ENCODE measurements at places on chromosomes 6 and 20.

DNA sequence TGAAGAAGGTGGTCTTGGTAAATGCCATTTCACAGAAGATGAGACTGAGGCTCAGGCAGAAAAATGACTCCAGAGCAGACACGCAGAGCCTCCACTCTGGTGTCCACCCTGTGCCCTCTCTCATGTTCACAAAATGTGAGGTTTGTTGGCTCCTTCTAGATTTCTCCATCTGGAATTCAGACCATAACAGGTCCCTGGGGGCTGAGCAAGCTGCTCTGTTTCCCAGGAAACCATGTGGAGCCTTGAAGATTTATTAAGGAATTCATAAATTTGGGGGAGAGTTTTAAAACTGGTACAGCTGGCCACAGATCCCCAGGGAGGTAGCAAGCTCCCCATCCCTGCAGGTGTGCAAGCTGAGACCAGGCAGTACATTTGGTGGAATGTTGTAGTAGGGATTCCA is 38.8 kb upstream of the SIRPA start:
- DNase-seq, result no peak

GRCh38 chr20:36865076-36865860 is 10.7 kb upstream of the TLDC2 start:
- DNase-seq, result no peak

DNA sequence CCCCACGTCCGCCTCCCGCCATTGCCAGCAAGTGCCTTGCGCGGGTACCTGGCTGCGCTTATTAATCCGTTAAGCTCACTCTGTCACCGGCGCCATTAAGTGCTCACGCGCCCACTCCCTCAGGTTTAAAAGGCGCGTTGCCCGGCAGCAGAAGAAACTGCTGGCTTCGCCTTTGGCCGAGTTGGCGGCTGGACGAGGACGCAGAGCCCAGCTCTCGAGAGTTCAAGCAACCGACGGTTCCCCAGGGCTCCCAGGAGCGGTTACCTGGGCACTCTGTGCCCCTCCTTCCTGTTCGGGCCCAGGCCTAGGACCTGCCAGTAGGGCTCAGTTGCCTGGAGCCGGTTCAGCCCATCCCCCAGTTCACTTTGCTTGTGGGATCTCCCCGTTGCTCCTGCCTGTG is at the start of gene GGTLC1:
Gene GGTLC1, minus strand, starts transcription at position 219 of the 400 bp plus-strand sequence. CDS start 2,168 bp downstream, outside the sequence.
- DNase-seq, result no peak

- no peak for DNase-seq
These were observed 226.5 kb upstream of the CITED2 start for GRCh38 chr6:139600919-139601475.

DNA sequence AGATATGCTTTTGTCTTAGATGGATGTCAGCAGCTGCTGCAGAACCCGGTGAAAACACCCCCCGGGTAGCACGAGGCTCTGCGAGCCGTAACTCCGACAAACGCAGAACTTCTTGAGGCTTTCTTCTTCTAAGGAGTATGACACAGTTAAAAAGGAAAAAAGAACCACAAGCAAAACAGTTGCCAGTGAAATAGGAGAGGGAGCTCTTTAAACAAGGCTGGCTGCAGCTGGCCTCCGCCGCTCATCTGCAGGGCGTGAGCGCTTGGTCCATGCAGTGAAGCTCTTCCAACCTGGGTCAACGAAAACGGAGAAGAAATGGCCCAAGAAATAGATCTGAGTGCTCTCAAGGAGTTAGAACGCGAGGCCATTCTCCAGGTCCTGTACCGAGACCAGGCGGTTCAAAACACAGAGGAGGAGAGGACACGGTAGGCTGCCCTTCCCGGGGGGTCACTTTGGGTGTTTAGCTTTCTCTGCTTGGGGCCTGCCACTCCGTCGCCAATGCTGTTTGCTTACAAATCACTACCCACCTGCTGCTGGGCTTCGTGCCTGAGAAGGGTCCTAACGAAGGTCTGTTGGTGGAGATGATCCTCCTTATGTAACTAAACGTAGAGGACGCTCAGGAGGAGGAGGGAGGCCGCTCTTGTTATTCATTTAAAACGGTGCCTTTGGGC is 13.2 kb downstream of the SYTL3 start:
- DNase-seq, result no peak

- DNase-seq, result no peak
These were observed 501 bp upstream of the ELOVL5 start for GRCh38 chr6:53349209-53349693.

GRCh38 chr6:28207510-28208110 is 17.5 kb upstream of the ZSCAN9 start:
- DNase-seq, result peak; percentile 63

GRCh38 chr6:142002825-142003405 is 129.8 kb upstream of the GJE1 start:
- no peak for DNase-seq

DNA sequence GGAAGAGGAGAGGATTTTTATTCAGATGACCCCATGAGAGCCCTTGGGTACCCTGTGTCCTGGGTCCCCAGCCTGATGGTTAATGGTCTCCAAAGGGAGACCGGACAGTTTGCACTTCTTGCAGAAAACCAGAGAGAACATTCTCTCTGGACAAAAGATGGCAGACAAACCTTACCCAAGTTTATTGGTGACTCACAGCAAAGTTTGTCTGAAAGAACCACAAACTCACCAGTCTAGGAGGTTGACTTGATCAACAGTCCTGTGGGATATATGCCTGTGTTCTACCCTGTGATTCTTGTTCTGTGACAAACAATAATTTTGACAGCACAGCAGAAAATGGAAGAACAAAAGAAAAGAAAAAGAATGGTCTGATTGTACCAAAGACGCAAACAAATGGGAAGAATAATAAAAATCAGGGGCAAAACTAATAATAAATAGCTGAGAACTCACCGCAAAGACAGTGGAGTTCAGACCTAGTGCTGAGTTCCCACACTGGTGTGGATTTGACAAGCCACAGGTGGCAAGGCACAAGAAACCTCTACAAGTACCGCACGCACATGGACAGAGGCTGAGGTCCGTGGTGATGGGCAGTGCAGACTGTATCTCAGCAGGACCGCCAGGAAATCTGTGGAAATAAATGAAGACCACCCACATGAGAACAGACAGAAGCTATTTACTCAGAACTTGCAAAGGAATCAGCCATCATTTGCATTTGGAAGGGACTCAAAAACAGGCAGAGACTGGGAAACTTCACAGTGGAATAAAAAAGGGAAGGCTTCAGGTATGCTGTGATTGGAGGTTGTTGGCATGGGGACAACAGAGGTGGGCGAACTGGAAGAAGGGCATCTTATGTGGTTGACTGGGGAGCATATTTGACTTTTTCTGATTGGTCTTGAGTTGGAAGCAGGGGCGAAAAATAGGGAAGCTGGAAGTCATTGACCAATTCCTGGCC is 246.3 kb upstream of the RNF24 start:
- no peak for DNase-seq

DNA sequence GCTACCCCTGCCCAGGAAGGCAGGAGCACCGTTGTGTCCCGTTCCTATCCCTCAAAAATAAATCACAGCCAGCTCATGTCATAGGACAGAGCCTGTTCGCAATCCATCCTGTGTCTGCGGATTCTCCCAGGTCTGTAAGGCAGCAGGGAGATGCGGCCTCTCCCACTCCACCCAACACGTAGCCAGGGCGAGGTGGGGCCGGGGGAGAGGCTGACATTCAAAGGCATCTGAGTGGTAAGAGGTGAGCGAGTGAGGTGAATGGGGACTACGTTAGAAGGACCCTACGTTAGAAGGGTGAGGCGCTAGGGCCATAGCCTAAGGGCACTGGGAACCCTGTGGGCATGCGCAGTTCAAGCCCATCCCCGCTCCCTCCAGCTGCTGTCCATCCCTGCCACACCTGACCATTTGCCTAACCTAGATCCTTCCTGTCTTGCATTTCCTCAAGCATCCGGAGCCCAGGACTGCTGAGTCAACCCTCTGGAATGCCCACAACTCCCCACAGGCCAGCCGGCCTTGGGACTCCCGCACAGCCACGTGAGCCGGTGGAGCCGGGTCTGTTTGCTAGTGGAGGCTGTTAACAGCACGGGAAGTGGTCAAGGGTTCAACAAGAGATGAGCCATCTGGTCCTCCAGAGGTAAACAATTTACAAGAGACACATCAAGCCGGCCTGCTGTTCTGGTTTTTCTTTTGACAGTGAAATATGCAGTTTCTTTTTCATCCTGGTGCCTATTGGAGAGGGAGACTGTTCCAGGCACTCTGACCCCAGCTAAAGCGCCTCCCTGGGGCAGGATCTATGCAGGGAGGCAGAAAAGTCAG is 45.9 kb downstream of the RIPOR3 start:
- peak; percentile 96 for DNase-seq

DNA sequence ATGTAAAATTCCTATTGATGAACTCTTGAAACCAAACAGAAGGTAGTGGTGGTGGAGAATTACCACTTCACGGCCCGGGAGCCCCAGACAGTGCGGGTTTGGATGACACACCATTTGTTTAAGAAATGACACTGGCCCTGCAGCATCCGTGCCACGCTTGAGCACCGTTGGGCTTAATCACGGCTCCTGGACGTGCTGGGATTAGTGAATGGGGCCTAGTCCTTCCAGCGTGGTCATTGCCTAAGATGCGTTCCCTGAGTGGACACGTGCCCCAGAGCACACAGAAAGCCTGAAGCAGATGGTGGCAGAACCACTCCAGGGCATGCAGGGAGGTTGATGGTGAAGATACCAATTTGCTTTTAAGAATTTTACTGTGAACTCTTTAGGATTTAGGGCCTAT is 14.5 kb downstream of the STX16 start:
- no peak for DNase-seq

DNA sequence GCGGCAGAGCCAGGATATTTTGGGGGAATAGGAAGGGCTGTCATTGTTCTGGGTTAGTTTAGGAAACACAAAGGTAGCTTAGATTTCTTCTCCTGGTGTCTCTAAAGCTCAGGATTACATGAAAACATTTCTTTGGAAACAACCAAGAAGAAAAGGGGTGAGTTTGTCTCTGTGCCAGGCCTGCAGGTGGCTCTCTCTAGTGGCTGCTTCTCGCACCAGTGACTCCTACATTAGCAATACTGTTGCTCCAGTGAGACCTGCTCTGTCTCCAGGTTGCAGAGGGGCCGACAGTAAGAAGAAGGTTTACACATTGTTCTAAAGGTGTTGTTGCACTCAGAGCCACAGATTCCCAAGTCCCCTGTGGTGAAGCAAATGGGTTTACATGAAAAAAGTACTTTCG is 104.6 kb upstream of the GLP1R start:
- DNase-seq, result no peak

- no peak for DNase-seq
These were observed 46.0 kb upstream of the NAA20 start for GRCh38 chr20:19971116-19971515.

- DNase-seq, result no peak
These were observed 114.2 kb downstream of the AHI1 start for GRCh38 chr6:135383301-135383700.

- no peak for DNase-seq
These were observed 20.9 kb upstream of the ILRUN start for GRCh38 chr6:34717466-34717865.

GRCh38 chr20:31908016-31908415 is 37.6 kb downstream of the TTLL9 start:
- no peak for DNase-seq

DNA sequence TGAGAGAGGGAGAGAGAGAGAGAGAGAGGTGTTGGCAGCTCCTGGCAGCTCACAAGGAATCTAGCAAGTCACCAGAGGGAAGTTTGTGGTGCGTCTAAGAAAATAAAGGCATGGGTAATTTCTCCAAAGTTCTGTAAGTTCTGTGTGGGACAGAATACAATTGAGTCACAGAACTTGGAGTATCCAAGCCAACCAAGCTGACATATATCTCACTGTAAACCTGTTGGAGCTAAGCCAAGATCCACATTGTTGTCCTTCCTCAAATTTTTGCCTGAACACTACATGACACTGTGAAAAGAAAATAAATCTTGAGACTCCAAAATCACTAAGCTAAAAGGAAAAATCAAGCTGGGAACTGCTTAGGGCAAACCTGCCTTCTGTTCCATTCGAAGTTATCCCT is 436.7 kb downstream of the MEI4 start:
- DNase-seq, result no peak

- DNase-seq, result no peak
These were observed 205.2 kb downstream of the ERMARD start for GRCh38 chr6:169956580-169956979.

DNA sequence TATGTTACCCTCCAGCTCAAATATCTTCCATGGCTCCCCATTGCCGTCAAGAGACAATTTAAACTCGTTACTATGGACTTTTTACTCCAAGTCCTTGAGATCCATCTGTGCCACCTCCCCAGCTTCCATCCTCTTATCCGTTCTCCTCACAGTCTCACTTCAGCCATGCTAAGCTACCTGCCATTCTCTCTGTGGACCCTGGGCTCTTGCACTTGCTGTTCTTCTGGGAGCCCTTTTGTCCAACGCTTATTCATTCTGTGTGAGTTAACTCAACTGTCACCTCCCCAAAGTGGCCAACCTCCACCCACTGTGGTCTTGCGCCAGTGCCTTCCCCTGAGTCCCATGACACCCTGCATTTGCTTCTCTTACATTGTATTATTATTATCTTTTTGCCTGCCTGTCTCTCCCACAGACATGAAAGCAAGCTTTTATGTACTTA is 132.4 kb downstream of the BCAS1 start:
- DNase-seq, result no peak

DNA sequence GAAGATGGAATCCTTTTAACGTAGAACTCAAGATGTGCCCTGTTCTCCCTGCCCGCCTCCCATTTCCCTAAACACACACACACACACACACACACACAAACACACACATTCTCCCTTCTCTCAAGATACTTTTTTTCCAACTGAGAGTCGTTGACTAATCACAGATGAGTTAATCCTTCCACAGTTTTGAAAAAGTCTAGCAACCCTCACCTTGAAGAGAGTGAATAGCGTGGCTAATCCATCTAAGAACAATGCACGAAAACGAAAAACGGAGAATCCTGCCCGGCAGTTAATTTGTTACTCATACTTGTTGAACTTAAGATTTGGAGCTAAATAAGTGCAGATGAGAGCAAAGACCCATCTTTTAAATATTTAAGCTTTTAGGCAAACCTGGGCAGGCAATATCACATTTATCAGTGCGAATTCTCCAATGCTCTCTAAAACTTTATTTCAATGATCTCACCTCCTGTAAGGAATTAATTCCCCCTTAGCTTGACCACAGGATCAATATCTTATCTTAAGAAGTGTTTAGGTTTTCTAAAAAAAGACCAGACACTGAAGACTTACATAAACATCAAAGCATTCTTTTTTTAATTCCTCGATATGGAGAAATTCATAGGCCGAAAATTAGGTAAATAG is 1.1 kb downstream of the AGPAT4 start:
- DNase-seq, result no peak

GRCh38 chr6:131226459-131227157 is 91.3 kb downstream of the AKAP7 start:
- no peak for DNase-seq

- no peak for DNase-seq
These were observed 32.9 kb downstream of the PNLDC1 start for GRCh38 chr6:159832946-159833345.

GRCh38 chr6:100353276-100354015 is 111.3 kb downstream of the SIM1 start:
- no peak for DNase-seq

Measured in LoVo (cell line).